ENCODE measurements at places on chromosomes 12 and 14.

GRCh38 chr12:39061576-39061975 is 156.2 kb upstream of the CPNE8 start:
- DNase-seq: no peak

DNA sequence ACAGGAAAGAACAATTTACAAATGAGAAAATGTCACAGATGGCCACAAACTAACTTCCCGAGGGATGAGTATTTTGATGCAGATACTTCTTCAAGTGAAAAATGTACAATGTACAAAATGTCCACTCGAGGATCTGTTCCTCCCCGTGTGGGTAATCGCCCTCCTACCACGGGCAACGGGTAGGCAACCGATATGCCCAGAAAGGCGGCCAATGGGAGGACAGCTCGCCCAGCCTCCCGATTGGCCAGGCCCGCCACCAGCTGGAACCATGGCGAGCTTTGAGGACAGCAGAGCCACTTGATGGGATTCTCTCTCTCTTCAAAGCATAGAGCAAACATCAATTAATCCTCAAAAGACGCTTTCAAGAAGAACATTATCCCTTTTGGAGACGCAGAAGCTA is 42.3 kb downstream of the DPF3 start:
- DNase-seq: no peak

GRCh38 chr12:92988622-92989130 is 59.6 kb upstream of the EEA1 start:
- no peak for DNase-seq

- DNase-seq: peak; percentile 72
Measured at GRCh38 chr14:50943261-50943942, 881 bp downstream of the PYGL start.

DNA sequence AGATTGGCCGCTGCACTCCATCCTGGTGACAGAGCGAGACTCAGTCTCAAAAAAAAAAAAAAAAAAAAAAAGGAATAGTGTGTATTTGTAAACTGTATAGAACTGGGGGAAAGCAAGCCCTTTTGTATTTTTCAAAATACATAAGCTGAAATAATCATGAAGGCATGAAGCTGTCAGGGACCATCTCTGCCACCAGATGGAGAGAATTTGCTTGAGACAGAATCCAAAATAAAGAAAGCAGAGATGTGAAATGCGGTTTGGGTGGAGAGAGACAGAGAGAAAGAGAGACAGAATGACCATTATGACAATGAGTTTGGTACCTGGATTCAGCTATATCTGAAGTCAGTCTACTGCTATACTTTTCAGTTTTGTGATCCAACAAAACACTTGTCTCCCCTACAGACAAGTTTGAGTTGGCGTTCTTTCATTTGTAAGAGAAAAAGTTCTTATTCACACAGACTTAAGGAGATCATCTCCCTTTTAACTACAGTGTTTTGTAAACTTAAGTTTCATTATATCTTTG is 155.7 kb upstream of the LRIG3 start:
- no peak for DNase-seq

- no peak for DNase-seq
Measured at GRCh38 chr12:109863847-109864712, 16.3 kb downstream of the GLTP start.

DNA sequence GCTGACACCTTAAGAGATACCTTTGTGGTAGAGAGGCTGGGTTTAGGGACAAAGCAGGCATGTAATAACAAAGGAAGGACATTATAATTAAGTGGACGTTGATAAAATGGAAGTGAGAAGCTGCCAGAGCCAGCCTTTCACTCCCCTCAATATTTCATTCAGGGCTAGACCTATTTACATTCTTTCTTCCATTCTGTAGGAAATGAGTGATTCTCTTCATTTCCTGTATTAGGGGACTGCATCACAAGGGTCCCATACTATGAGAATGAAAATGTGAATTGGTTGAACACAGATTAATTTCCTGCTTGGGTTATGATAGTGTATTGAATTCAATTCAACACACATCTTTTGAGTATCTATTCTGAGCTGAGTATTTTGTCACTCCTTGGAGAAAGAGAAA is 143.0 kb downstream of the OTOGL start:
- DNase-seq: no peak

DNA sequence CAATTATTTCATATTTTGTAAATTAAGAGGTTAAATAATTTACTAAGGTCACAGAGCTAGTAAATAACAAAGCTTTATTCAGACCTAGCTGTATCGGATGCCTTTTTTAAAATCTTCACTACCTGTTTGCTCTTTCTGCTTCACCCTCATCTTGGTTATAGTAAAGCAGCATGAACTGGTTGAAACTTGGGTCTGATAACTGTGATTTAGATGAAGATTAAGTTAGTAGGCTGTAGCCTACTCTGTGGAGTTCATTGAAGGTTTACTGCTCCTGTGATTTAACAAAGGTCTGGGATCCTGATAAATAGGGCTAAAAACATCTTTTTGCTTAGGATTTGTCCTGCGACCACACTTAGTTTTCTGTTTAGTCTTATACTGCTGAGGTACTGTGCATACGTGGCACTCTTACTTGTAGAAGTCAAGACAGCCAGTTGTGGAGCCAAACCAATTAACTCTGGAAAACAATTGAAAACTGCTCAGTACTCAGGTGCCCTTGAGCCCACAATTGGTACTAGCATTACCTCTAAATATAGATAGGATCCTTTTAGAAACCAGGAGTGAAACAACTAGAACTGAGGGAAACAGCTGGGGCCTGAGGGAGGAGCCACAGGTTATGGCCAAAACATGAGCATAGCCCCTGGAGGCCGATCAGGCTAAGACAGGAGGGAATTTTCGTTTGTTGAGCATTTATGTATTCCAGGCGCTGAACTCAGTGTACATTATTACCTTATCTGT is 2.3 kb downstream of the SPATS2 start:
- DNase-seq: peak; percentile 44

DNA sequence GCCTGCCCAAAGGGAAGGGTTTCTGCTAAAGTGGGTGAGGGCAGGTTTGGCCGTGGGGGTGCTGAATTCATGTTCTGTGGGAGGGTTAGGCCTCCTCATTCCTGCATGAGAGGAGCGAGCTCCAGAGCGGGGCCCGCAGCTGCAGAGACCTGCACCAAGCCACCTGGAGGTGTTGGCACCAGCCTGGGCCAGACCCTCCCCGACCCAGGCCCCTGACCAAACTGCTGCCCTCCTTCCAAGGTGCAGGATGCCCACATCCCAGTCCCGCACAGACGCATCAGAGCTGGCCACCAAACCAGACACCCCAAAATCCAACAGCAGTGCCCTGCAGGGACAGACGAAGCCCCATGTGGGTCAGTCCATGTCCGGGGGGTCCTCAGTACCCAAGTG is 10.6 kb downstream of the ADSS1 start:
- DNase-seq: no peak

DNA sequence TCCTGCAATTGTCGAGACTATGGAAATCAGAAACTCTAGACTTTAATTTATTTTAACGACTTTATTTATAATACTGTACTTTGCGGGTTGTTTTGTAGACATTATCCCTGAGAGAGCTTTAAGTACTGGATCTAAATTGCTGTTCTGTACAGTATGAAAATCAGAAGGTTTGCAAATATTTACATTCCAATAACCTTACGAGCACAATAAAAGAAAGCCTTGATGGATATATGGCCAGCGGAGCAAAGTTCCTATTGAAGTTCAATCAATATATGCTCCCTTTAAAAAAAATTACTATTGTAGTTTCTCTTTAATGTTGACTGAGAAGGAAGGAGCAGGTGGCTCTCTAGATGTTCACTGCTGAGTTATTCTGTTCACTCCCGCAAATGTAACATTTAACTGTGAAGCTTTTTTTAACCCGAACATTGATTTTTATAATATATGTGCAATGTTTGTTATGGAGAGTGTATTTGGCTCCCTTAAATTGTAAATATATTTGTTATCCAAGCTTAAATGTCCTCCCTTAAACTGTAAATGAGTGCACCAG is 235.3 kb downstream of the PLCZ1 start:
- no peak for DNase-seq

DNA sequence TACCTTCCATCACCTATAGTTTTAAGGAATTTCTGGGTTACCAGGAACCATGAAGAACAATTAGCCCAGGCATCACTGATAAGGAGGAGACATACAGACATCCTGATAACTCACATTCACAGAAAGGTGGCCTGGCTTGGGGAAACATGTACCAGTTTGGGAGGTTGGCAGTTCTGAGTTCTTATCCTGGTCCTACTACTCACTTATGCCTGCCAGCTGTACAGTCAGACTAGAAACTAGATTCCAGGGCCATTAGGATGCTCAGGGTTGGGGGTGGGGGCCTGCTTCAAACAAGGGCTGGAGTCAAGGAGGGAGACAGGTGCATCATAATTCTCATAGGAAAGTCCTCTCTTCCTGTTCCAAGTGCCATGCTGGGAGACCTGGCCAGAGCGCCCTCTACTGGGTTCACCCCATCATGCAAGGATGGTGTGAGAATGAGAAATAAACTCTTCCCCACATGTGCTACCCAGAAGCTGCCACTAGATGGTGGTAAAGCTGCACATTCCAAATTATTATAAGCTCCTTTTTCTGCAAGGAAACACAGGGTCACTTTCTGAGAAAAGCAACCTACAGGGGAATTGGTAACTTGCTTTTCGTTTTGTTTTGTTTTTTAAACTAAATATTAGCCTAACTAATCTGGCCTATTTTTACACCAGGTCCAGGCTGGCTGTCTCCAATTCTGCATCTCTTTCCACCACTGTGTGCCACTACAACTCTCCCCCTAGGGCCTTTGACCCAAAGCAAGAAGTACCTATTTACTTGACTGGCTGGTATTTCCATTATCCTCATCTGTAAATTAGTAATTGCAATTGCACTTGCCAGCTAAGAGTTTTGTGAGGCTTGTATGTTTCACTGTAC is 14.5 kb downstream of the OAS2 start:
- peak; percentile 78 for DNase-seq

GRCh38 chr14:87334997-87335685 is 657.8 kb downstream of the GALC start:
- DNase-seq: no peak

DNA sequence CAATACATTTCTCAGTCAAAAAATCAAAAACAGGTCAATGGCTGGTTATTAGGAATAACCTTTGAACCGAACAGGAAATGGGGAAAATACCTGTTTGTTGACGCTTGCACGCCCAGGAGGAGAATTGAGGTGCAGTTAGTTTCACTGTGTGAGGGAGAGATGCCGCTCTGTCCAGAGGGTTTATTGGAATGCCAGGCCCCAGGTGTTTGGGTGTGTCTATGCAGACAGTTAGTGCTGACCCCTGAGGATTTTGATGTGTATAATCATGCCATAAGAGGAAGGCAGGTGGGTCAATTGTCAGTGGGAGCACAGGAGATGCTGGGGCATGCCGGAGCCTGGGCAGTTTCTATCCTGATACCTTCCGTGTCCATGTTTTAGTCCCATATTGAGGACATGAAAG is 100.8 kb upstream of the DIO3 start:
- no peak for DNase-seq

- no peak for DNase-seq
Measured at GRCh38 chr14:99573000-99573330, 31.0 kb downstream of the CCDC85C start.

GRCh38 chr14:67010602-67011001 is 178.6 kb upstream of the GARIN2 start:
- DNase-seq: no peak

- no peak for DNase-seq
Measured at GRCh38 chr12:108410689-108411088, 71.6 kb upstream of the CMKLR1 start.

GRCh38 chr12:121537814-121538698 is 42.8 kb downstream of the KDM2B start:
- DNase-seq: peak; percentile 50

- DNase-seq: no peak
Measured at GRCh38 chr14:95069547-95069946, 87.8 kb downstream of the DICER1 start.

DNA sequence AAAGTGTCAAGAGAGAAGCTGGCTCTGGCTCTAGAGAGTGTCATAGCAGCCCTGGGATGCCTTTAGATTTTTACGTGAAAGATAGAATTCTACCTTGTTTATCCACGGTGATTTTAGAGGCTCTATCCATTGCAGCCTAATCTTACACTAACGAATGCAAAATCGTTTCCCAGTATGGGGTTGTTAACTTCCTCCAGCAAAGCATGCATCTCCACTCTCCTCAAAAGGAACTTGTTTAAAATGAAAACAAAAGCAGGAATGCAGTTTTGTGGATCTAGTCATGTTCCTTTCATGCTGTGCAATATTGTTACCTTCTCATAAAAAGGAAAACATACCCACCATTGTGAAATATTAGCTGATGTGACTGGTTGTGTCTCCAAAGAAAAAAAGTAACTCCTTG is 88.4 kb downstream of the ANO2 start:
- DNase-seq: no peak

GRCh38 chr12:24631676-24632426 is 317.1 kb downstream of the BCAT1 start:
- no peak for DNase-seq

GRCh38 chr12:1918884-1919236 is 408 bp upstream of the CACNA2D4 start:
- DNase-seq: no peak

- no peak for DNase-seq
Measured at GRCh38 chr14:86196471-86196870, 666.5 kb downstream of the FLRT2 start.

GRCh38 chr12:116384691-116385485 is 107.4 kb upstream of the MED13L start:
- DNase-seq: no peak

DNA sequence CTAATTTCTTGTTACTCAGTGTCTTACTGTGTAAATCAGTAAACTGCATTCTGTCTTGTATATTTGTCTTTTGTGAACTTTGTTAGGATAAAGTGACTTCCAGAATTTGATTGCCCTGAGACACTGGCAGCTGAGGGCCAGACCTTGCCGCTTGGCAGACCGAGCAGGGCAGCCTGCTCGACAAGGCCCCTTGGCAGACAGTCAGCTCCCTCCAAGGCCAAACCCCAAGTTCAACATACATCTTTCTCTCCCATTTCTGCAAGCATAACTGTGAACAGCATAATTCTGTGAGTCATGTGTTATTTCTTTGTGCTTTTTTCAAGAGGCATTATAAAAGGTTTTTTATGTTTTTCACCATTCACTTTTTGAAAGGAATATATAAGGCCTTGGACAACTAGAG is 39.2 kb upstream of the BMAL2 start:
- DNase-seq: peak; percentile 58

- no peak for DNase-seq
Measured at GRCh38 chr12:2934371-2934770, 24.8 kb upstream of the TEAD4 start.

GRCh38 chr12:55739025-55739378 is 3.9 kb upstream of the GDF11 start:
- no peak for DNase-seq

GRCh38 chr12:73057428-73057827 is 785.3 kb downstream of the TRHDE start:
- DNase-seq: no peak
